Activated naive CD4-positive, alpha-beta T cell (primary cell): ENCODE measurements at places on chromosomes 1 and 21.
A peak's percentile ranks its signal among the peaks of the same experiment; 100 is the strongest.

DNA sequence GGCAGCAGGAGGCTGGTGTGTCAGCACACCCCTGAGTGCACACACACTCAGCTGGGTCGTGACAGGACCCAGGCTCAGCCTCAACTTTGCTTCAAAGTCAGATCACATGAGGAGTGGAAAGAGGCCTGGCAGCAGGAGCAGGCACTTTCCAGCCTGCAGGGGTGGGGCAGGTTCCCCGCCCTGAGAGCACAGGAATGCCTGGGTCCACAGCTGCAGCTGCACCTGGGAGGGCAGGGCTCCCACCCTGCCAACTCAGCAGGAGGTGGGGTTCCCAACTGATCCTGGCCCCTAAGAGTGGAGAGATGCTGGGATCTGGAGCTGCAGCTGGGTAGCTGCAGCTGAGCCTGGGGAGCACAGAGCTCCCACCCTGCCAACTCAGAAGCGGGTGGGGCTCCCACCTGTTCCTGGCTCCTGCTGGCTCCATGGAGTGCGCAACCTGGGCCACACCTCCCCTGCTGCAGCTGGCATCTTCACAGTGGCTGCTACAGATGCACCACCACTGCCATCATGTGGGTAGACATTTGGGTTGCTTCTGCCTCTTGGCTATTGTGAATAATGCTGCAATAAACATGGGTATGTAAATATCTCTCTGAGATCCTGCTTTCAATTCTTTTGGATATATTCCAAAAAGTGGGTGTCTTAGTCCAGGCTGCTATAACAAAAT, 415.4 kb downstream of the TTLL7 start:
- no peak for DNase-seq

DNA sequence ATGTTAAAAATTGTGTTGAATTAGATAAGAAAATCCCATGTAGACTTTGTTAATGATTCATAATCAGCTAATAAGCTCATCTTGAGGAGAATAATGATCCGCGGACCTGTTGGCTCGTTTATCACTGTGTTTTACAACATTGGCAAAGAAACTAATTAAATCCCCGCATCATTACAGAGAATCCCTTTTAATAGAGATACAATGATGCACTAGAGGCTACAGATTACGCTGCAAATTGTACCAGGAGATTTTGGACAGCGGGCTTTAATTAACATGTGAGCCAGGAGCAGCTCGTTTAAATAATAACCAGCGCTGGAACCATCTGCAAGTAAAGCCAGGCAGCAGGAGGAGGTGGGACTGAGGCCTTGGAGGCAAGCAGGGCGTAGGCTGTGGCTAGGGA, 280.3 kb upstream of the POU3F1 start:
- no peak for DNase-seq

GRCh38 chr1:117589544-117589943, 16.3 kb upstream of the TENT5C start:
- DNase-seq, result no peak

GRCh38 chr1:193301746-193302145, 115.3 kb upstream of the B3GALT2 start:
- DNase-seq, result no peak

- DNase-seq, result peak; percentile 14
These were observed 74.6 kb downstream of the USP24 start for GRCh38 chr1:55140546-55140983.

GRCh38 chr1:40404670-40405462, 31.3 kb downstream of the SMAP2 start:
- DNase-seq, result no peak

DNA sequence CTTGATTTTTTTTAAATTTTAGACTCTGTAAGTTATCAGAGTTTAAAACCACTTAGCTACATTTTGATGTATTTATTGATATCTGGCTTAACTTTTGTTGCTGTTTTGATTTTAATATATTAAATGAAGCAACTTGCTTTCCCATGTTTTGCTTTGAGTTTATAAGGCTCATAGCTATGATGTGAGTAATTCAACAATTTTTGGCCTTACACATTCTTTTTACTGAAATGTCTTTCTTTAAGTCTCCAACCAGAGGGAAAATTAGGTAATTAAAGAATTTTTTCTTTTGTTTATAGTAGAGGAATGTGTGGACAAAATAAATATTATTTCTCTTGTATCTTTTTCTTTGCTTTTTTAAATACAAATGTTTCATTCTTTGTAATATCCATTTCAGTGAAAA, 258.3 kb upstream of the ADAMTS5 start:
- no peak for DNase-seq

DNA sequence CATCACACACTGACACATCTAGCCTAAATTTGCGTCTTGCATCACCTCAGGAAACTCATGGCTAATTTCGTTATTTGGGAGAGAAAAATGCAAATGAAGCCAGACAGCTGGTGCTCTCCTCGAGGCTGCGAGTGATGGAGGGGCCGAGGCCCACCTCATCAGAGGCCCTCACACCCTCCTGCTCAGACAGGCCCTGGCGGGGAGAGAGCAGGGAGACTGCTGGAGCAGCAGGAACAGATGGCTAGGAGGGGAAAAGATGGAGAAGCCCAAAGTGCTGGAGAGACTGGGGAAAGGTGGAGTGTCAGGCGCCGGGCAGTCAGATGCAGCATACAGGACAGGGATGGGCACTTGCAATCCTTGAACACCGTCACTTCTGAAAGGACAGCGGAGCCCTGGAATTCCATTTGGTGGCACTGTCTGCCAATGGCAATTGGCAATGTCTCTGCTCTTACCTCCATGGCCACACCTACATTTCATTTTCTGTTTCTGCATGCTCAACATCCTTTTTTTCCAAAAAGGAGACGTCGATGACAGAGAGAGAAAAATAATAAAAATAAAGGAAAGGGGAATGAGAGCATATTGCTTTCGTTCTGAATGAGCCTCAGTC, 286.2 kb downstream of the SPATA17 start:
- DNase-seq, result no peak

DNA sequence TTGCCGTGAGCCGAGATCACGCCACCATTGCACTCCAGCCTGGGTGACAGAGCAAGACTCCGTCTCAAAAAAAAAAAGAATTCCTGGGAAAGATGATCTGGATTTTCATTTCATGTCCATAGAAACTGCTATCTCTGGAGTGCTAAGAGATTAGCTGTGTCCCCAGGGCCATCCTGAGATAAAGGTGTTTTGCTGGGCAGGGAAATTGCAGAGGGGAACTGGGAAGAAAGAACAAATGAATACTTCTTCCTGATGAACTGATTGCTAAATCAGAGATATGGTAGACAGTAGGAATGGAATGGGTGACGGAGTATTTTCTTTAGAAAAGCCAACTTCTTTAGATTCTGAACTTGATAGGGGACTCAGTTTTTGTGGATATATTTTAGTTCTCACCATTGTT, 19.2 kb downstream of the SNRPE start:
- DNase-seq, result no peak

DNA sequence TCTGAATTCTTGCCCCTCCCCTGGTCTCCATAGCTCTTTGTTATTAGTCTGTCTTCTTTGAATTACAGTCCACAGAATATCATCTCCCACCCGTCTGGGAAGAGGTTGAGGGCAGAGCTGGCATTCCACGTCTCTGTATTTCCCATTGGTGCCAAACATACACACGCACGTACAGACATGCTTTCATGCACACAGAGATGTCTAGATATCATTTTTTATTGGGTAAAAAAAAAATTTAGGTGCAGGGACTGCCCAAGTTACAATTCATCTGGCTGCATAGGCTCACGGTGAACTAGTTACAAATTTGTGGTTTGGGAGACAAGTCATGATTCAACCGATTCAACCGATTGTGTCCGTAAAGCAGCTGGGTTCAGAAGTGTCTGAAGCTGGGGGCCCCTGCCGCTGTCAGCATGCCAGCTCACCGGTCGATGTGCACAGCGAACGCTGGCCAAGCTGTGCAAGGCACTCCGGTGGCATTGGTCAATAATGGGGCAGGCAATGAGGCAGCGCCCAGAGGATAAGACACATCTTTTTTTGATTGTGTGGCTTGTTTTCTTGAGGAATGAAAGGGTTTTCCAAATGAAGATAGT, 73.7 kb downstream of the KCNN3 start:
- DNase-seq, result no peak

GRCh38 chr1:212237651-212238050, 47.6 kb upstream of the PPP2R5A start:
- DNase-seq, result no peak

- DNase-seq, result no peak
These were observed 16.5 kb downstream of the ZNF697 start for GRCh38 chr1:119631433-119632102.

DNA sequence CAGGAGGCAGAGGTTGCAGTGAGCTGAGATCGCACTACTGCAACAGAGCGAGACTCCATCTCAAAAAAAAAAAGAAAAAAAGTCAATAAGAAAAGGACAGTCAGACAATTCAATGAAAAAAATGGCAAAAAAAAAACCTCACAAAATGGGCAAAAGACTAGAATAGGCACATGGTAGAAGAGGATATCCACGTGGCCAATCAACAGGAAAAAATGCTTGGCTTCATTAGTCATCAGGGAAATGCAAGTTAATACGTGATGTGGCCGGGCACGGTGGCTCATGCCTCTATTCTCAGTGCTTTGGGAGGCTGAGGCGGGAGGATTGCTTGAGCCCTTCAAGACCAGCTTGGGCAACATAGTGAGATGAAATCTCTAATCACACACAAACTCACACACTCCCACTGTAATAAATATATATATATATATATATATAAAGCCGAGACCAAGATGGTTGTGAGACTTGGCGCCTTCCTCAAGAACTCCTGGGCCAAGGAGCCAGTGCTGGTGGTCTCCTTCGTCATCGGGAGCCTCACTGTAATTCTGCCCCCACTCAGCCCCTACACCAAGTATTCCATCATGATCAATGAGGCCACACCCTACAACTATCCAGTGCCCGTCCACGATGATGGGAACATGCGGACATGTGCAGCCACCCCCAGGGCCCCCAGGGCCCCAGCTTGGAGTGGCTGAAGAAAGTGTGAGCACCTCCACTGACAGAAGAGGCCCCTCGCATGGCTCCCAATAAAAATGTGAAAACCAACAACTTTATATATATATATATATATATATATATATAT, 22.9 kb upstream of the LEFTY2 start:
- DNase-seq, result no peak

DNA sequence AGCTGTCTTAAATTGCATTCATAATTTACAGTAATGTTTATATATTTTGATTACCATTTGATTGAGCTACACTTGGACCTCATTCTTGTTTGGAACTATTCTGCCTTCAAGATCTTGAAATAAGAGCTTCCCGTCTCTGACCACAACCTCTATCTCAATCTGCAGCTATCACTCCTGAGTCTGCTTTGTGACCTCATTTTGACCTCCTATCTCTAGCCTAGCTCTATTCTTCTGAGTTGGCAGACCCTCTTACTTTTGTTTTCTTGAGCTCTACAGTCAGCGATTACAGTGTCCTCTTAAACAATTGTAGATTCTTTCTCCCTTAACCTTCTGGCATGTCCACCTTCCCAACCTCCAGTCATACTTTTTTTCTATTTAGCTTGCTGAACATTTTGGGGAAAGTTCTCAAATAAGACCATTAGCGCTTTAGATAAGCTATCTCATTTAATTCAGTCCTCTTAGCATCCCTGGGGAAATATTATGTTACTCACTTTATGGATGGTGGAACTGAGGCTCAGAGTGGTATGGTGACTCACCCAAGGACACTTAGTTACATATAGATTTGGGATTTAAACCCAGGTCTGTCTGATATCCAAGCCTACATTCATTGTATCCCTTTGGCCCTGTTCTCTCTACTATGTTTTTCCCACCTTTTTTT, 19.1 kb downstream of the RPAP2 start:
- no peak for DNase-seq

DNA sequence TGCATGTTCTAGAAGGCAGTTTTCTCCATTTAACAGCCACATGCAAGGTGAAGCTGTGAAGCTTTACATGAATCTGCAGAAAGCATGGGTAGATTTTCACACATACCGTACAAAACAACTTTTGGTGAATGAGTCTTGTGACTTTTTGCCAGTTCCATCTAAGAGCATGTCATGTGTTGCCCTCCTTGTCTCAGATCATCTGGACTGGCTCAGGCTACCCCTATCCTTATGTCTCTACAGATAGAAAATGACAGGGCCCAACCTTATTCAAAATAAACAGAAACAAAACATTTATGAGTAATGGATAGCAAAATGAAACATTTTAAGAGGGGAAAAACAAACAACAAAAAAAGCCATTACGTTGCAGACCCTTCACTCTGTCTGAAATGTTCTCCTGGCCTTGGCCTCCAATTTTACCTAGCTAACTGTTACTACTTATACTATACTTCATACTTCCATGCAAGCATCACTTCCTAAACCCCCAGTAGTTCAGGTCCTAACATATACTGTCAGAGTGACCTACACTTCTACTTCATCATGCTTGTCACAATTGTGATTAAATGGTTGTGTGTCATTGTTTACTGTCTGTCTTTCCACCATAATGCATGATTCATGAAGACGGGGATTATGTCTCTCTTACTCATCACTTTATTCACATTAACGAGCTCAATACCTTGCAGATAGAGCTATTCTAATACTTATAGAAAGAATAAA, 39.0 kb downstream of the LRRC8C start:
- no peak for DNase-seq

DNA sequence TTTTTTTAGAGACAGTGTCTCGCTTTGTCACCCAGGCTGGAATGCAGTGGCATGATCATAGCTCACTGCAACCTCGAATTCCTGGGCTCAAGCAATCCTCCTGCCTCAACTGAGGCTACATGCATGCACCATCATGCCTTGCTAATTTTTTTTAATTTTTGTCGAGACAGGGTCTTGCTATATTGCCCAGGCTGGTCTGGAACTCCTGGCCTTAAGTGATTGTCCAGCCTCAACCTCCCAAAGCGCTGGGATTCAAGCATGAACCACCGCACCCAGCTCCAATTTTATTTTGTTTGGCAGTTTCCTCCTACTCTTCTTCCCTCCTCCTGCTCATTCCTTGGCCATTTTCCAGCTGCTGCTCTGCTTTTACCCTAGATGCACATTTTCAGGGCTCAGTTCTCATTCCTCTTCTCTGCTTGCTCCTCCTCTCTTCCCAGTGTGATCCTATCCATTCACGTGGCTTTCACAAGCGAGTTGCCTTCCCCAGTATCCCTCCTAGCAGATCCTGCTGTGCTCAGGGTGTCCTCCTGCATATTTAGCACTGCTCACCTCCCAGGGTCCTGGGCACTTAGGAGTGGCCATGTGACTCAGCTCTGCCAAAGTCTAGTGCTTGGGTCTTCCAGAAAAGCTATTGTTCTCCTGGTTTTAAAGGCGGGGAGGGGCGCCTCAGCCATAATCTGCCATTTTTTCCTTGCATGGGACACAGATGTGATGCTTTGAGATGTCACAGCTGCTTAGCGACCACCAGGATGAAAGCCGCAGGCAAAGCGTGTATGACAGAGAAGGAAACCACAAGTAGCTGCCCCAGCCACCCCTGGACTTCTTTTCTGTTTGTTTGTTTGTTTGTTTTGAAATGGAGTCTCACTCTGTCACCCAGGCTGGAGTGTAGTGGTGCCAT, 33.7 kb downstream of the PSEN2 start:
- DNase-seq, result no peak

DNA sequence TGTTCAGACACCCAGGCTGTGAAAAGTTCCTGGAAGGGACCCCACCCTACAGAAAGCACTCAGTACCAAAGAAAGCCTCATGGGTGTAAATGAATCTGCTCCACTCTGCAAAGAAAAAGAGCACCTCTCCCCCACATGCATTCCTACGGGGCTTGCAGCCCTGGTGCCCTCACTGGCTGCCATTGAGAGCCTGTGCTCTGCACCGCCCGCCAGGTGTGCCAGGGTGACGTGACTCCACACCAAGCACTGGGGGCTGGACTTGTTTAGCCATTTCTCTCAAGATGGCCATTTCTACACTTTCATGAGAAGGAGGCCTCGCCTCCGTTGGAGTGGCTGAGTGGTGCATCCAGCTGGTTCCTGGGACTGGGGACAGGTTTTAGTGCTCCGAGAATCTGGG, 380.5 kb upstream of the VAMP3 start:
- DNase-seq, result no peak

- DNase-seq, result no peak
These were observed 2.0 kb downstream of the PCP4 start for GRCh38 chr21:39869141-39869818.
